Neural progenitor cell (in vitro differentiated cells): ENCODE measurements at places on chromosomes 1 and 21.
A peak's percentile ranks its signal among the peaks of the same experiment; 100 is the strongest.

- DNase-seq = no peak
Observed at GRCh38 chr1:2294033-2294724, 66.1 kb downstream of the SKI start.

DNA sequence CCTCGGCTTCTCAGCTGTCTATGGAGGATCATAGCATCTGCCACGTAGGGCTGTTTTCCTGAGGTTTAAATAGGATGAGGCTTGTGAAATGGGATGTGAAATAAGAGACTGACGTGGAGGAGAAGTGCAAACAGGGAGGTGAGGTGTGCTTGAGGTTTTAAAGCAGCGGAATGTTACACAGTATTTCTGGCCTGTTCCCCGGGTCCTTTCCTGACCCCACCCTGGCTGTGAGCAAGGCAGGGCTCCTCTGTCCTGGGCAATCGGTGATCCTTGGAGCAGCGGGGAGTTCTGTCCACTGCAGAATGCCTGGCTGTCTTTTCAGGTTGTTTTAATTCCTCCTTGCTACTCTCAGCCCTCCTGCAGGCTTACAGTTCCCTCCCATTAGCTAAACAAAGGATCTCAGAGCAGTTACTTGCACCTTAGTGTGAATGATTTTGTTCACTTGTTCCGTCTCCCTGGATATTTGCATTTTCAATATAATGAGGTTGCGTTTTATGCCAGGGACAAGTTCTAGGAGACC is 38.6 kb downstream of the LHX4 start:
- peak; percentile 76 for DNase-seq

- DNase-seq = no peak
Observed at GRCh38 chr1:234330843-234331215, 42.4 kb upstream of the COA6 start.

DNA sequence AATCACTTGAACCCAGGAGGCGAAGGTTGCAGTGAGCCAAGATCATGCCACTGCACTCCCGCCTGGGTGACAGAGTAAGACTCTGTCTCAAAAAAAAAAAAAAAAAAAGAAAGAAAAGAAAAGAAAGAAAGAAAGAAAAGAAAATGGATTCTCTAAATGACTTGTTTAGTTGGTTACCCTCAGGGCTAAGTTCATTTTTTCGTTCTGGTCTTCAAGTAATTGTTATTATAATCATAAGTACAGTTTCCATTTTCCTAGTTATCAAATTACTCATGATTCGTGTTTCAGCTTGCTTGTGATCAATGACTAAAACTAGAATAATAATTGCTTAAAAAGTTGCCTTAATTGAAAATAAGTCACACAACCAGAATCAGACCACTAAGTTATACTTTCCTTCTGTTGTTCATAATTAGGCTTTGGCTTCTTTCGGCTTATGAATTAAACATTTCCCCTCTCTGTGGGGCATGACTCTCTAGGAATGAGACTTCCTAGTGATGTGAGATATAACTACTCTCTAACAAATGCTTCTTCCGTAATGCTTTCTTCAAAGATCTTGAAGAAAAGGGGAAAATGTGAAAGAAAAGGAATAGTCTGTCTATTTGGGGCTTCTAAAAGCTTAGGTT is 9.6 kb upstream of the RLF start:
- no peak for DNase-seq

- no peak for DNase-seq
Observed at GRCh38 chr1:91651661-91652071, 151.0 kb downstream of the CDC7 start.

- DNase-seq = no peak
Observed at GRCh38 chr1:183956559-183957188, 80.9 kb downstream of the COLGALT2 start.

DNA sequence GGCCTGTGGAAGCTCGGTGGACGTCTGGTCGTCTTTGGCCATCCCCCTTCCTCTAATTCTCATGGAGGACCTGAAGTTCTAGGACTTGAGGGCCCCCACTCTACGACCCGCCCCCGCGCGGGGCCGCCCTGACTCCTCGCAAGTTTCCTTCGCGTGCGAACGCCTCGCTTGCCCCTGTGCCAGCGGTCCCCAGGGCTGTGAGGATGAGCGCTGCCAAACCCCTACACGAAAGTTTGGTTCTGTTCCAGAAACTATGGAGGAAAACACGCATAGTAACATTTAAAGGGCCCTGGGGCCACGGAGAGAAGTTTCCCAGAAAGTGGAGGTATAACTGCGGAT is 304 bp upstream of the GNG12 start:
- DNase-seq = peak; percentile 21

GRCh38 chr1:93734999-93735398 is 53.4 kb upstream of the BCAR3 start:
- DNase-seq = no peak

DNA sequence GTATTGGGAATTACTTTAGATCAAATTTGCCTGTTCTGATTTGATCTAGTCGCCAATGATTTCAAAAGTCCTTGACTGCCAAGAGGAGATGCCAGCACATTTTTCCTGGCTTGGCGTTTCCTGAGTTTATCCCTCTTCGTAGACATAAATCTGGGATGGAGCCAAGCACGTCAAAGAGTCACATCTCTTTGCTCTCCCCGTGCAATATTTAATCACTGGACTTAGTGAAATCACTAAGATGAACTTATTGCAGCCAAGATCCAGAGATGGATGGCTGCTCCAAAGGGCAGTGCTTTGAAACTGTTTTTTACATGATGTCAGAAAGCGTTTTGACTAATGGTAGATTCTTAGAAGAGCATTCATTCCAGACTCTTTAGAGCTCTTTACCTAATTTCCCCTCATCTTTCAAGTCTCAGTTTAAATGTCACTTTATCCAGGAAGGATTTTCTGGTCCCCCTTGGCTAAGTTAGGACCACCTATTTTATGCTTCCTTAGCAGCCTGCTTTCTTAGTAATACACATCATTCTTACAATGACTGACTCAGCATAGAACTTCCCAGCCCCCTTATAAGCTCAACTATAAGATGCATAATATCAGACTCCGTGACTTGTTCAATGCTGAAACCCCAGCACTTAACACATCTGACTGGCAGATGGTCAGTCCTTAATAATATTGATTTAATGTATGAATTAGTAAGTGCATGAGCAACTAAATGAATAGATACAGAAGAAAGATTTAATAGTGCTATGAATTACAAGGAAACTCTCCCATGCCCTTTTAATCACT is 94.4 kb upstream of the GREM2 start:
- no peak for DNase-seq

DNA sequence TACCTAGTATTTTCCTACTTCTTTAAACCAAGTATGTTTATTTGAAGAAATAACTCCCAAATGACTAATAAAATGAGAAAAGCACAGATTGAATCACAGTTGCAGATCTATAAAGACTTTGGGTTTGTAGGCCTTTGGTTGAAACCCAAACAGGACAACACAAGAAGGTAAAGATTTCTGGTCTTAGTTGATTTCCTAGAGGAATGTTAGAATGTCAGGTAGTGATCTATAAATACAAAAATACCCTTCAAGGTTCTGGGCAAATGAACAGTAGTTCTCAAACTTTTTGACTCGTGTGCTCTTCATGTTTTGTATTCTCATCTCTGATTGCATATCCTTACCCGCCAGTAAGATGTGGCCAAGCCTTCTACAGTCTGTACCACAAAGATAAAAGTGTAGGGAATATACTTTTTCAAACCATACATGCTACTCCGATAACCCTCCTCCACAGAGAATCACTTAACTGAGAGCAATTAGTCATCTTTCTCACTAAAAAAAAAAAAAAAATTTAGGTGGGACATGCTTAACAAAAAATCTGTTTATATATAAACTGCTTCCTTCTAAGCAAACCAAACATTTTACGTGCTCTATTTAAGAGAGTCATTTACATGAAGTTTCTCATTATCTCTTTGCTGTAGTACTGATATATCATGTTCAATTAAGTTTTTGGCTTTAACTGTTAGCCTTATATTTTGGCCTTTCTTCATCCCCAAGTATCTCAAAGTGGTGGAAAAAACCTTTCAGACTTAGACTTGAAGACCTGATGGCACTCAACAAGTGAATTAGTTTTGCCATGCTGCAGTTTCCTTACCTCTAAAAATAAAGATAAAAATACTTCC is 36.0 kb downstream of the CNIH4 start:
- DNase-seq = no peak
